ENCODE measurements at places on chromosomes 13 and 19.
A peak's percentile ranks its signal among the peaks of the same experiment; 100 is the strongest.

DNA sequence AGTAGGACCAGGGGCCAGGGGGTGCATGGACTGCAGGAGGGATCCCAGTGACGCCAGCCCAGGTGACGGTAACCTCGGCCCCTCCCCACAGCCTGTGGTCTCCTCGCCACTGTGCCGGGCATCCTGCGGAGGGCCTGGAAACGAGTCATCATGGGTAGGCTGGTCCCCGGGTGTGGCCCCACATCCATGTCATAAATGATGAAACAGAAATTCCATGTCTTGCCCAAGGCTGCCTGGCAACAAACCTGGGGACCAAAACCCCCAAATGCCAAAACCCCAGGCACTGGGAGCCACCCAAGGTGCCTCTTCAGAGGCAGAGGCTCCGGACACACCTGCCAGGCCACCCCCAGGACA, 20.9 kb downstream of the MAP2K2 start:
- DNase-seq, result no peak

GRCh38 chr19:13430790-13431582, 75.3 kb downstream of the CACNA1A start:
- peak; percentile 22 for DNase-seq

DNA sequence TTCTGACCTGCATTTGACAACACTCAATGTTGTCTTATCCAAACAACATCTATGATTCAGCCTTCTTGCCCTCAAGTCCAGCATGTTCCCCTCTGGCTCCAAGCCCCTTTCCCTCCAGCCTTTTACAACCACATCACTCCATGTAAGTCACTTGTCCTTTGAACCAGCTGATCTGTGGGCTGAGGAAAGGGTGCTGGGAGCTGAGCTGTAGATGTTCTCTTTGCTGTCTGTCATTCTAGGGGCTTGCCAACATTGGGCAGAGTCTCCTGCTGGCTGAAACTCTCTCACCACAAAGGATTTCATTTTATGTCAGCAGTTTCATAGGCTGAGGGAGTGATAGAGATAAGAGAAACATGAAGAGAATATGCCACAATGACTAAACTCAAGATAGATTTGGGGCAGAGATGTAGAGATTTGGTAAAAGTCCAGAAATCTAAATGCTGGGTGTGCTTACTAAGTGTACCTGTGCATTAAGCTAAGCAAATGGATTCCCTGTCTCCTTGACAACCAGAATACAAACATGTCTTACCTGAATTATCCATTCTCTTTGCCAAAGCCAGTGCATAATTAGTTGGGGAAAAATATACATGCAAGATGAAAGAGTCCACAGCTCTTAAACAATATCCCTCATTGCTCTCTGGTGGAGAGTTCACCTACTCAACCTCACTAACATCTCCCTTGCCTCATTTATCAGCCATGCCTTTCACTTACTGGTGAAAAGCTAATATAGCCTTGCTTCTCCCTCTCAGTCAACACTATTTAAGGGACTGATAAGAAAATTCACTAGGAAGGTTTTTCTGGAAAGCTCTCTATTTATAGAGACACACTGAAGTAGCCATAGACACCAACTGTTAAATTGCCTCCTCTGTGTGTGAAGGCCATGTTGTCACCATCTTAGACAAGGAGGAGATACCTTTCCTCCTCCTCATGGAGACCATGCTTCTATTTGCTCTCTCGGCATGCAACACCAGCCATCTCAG, 175.5 kb upstream of the SERP2 start:
- DNase-seq, result peak; percentile 26

DNA sequence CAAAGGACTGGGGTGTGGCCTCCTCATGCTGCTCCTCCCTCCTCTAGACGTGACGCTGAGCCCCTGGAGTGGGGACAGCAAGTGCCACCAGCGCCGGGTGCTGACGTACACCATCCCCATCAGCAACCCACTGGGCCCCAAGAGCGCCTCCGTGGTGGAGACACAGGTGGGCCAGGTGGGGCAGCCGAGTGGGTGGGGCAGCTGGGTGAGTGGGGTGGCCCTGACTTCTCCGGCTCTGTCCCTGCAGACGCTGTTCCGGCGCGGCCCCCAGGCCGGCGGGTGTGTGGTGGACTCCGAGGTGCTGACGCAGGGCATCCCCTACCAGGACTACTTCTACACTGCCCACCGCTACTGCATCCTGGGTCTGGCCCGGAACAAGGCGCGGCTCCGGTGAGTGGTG, 11.1 kb upstream of the SCN1B start:
- DNase-seq, result no peak

DNA sequence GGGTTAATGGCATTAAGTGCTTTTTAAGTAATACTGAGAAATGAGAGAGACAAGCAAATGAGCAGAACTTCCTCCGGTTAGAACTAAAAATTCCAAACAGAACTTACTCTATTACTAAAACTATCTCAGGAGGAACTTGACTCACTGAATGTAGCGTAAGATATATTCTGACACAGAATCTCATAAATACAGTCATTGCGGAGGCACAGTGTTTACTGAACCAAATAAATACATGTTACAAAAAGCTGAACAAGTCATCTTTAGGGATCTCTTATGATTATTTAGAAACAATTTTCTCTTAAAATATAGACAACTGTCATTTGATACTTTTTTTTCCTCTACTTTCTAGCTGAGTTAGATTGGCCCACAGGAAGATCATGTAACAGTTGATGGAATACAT, 283.1 kb downstream of the KLF12 start:
- DNase-seq, result no peak
